ENCODE measurements at places on chromosomes 1 and 21.

DNA sequence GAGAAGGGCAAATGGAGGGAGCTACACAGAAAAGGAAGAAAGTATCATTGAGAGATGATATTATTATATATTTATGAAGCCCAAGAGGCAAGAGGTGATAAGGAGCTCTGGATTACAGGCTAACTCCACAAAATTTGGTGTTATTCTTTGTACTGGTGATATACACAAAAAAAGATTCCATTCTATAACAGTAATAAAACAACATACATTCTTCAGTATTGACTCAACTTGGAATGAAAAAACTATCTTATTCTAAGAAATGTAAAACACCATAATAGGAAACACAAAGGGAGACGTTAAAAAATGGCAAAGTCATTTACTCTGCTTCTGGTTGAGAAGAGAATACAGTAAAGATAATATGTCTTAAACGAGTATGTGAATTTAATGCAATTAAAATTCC is 99.4 kb downstream of the TEX35 start:
- no peak for DNase-seq

DNA sequence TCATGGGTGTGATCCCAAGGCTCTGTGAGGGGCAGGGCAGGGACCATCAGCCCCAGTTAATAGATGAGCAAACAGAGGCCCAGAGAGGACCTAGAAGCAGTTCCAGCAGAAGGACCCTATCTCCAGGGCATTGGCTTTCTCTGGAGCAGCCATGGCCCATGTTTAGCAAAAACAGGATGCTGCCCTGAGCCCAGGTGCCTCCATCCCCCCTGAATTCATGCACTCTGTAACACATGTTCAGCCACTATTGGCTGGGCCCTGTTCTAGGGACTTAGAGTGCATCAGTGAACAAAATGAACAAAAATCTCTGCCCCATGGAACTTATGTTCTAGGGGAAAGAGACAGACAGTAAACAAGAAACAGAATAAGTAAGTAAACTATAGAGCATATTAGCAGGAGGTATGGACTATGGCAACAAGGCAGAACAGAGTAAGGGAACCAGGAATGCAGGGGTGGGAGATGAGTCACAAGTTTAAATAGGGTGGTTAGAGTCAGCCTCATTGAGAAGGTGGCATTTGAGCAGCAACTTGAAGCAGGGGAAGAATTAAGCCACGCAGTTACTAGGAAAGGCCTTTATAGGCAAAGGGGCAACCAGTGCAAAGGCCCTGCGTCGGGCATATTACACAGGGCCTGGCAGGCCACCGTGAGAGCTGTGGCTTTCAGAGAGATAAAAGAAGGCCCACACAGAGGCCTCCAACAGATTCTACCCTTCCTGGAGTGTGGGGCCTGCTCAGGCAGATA is 185.9 kb upstream of the EDN2 start:
- DNase-seq = no peak

- no peak for DNase-seq
Measured at GRCh38 chr1:3475839-3476573, 21.5 kb downstream of the ARHGEF16 start.

DNA sequence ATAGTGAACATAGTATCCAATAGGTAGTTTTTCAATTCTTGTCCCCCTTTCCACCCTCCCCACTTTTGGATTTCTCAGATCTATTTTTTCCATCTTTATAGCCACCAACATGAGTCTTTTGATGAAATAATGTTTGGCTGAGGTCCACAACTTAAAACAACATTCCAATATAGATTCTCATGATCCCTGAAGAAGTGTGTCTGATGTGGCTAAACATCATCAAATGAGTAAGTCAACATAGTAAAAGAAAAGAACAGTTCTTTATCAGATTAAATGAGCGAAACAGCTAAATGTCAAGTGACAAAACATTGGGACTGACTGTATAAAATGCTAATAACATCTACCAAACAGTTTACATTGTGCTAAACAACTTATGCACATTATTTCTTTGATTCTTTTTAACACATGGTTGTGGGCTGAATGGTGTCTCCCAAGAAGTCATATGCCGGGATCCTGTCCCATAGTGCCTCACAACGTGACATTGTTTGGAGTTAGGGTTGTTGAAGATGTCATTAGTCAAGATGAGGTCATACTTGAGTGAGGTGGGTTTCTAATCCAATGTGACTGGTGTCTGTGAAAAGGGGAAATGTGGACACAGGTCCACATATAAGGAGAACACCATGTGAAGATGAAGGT is 453.6 kb downstream of the LTN1 start:
- no peak for DNase-seq

GRCh38 chr1:226457307-226457712 is 49.4 kb upstream of the PARP1 start:
- no peak for DNase-seq

GRCh38 chr1:48448932-48449331 is 23.1 kb downstream of the SPATA6 start:
- no peak for DNase-seq

DNA sequence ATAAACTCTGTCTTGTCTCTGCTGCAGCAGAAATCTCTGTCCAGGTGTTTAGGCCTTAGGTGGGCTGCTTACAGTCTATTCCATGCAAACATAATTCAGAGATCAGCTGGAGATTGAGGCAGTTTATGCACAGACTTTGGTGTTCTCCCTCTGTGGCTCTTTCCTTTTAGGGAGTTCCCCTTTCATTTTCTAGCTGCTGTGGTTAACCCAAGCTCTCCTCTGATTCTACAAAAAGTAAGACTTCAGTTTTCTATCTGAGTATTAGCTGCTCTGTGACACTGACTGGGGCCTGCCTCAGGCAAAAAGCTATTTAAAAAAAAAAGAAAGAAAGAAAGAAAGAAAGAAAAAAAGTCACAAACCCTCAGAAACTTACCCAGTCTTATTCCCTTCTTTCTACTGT is 211.1 kb downstream of the CAMTA1 start:
- DNase-seq = no peak

DNA sequence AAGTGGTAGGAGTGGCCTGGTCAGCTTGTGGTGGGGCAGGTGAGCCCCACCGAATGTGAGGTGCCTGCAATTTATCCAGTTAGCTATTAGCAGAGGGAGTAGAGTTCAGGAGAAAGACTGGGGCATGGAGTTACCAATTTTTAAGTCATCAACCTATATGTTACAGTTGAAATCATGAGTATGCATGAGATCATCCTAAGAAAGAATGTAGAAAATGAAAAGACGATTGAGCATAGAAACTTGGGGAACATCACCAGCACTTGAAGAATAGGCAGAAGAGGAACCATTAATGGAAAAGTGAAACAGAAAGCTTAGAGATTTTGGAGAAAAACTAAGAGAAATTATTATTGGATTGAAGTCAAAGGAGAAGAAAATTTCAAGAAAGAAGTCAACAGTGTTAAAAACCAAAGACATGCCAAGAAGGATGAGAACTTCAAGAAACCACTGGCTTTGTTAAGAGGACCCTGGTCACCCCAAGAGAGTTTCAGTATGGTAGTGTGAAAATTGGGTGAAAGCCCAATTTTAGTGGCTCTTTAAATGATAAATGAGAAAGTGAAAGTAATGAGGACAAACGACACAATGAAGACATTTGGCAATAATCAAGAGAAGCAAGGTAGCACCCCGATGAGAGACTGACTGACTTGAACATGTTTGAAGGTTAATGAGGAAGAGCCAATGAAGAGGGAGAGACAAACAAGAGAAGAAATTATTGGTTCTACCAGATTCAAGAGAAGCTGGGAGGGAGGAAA is 36.7 kb downstream of the DNASE2B start:
- DNase-seq = peak; percentile 49

DNA sequence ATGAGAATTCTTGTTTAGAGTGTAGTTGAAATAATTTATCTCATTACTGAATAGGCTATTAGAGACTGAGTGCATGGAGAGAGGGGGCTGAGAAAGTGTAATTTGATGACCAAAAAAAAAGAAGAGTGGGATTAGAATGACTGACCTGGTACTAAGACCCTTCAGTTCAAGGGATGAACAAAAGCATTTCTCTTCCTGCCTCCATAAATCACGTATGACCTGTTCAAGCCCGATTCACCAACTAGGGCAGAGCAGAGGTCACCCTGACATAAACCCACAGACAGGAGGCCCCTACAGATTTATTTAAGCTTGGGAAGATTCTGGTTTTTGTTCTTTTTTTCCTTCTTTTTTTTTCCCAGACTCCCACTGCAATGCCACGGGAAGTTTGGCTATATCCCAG is 123.7 kb upstream of the COP1 start:
- no peak for DNase-seq

- DNase-seq = no peak
Measured at GRCh38 chr1:183845681-183846080, 40.8 kb downstream of the RGL1 start.

- DNase-seq = peak; percentile 61
Measured at GRCh38 chr1:171188388-171189266, 3.5 kb downstream of the FMO2 start.

DNA sequence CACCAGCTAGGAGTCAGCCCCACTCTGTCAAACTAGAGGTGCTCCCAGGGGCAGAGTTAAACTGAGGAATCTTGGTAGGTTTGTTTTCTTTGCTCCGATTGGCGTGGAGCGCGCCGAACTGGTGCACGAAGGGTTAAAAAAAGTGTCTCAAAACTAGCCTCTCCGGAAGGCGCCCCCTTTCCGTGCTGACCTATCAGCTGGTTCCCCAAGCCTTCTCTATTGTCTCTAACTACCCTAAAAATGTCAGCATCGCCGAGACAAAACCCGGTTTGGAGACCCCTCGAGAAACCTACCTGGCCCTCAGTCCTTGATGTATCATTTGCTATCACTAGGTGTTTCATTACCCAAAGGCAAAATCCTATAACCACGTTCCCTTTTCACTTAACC is 2.2 kb downstream of the TGFB2 start:
- no peak for DNase-seq

GRCh38 chr21:44002511-44002910 is 9.6 kb upstream of the TRAPPC10 start:
- DNase-seq = no peak

- DNase-seq = peak; percentile 23
Measured at GRCh38 chr1:202237052-202237451, 43.5 kb downstream of the LGR6 start.

DNA sequence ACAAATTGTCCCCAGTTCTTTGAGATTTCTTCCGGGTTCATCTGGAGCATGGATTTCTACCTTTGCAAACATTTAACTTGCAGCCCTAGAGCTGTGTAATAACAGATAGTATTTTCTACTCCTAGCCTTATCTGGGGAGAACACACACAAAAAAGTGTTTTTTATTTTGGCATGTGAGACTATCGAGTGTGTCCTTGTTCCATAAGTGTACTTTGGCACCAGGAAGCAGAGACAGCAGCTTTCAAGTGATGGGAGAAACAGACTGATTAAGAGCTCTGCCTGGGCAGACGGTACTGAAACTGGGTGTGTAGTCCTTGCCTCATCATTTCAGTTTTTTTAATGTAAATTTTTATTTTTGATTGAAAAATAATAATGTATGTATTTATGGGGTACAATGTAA is 297.4 kb downstream of the ST6GALNAC3 start:
- no peak for DNase-seq

Data from CD4-positive, CD25-positive, alpha-beta regulatory T cell (primary cell).